ENCODE measurements at places on chromosomes 12 and 14.

DNA sequence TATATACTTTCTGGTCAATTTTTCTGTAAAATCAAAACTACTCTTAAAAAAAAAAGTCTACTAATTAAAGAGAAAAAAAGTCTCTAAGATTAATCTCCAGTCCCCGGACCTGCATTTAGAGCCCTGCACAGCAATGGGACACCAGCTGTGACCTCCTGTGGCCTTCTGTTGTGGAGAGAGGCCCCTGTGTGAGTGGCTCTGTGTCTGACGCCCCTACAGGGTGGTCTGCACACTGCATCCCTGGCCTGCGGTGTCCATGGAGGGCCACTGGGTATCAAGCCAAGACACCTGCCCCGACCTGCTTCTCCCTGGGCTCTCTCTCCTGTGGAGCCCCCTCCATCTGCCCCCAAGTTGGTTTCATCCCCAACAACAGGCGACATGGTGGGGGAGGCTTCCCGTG is 248.0 kb upstream of the DIO3 start:
- peak; percentile 53 for DNase-seq

DNA sequence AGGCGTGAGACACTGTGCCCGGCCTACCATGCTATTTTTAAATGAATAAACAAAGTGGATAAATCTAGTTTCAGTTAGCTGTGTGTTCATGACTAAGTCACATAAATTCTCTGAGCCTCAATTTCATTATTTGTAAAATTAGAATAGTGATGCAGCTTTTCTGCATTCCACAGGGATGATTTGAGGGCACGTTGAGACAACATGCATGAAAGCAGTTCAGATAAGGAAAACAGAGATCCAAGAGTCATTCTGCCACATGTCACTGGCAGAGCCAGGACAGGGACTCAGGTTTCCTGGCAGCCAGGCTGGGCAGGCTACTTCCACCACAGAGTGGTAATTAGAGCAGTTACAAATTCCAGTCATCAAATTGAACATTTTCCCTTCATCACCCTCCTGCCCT is 2.9 kb upstream of the PPP4R4 start:
- DNase-seq, result no peak

GRCh38 chr12:54030889-54031471 is 1.9 kb upstream of the HOXC5 start:
- no peak for DNase-seq

DNA sequence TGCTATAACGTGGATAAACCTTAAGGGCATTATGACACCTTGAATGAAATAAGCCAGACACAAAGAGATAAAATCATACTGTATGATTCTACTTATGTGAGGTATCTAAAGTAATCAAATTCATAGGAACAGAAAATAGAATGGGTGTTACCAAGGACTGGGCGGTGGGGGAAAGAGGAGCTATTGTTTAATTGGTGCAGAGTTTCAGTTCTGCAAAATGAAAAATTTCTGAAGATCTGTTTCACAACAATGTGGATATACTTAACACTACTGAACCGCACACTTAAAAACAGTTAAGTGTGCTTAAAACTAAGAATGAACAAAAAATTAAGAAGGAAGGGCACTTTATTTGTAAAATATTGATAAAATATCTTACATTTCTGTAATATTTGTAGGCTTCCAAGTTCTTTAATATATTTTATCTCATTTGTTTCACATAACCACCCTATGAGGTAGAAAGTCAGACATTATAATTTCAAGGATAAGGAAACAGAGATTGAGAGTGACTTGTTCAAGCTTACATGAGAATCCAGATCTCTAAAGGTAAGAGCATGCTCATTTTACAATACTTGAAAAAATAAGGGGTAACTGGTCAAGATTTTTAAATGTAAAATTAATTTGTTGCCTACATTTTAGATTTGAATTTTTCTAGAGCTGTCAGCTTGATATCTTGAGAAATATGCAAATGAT is 14.9 kb downstream of the LTA4H start:
- DNase-seq, result no peak

DNA sequence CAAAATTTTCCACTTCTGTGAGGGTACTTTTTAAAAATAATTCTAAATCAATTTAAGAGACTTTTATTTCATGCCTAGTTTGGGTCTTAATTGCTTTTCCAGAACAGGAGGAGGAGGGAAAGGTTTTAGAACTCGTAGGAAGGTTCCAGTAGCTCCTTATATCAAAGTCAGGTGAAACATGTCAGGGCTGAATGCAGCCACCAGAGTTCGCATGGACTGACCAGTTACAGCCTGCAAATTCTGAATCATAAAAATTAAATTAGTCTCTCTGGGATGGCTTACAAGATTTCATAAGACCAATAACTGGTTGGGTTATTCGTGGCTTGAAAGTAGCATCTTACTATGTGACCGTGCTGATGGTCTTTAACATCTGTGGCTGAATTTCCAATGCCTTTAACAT is 397 bp downstream of the BDKRB1 start:
- DNase-seq, result no peak

- no peak for DNase-seq
These were observed 342.5 kb upstream of the KITLG start for GRCh38 chr12:88922816-88923215.

DNA sequence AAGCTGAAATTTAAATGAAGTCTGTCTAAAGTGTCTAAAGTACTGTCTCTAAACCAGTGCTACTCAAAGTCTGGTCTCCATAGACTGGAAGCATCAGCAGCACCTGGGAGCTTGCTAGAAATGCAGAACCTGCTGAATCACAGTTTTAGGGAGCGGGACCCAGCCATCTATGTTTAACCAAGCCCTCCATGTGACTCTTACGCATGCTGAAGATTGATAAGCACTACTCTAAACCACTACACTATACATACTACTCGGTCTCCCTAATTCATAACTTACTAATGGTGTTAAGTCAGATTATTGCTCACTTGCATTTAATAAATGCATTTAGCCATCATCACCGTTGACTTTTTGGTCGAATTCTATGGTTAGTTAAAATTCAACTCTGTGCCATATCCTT is 88.8 kb downstream of the SLC25A21 start:
- DNase-seq, result no peak

All from WTC11 (cell line).